Stimulated activated CD4-positive, alpha-beta T cell treated with anti-CD3 and anti-CD28 coated beads, Interleukin-2, amount 100 ng/mL, for 4 hours (primary cell): ENCODE measurements at places on chromosomes 2 and 18.

- no peak for DNase-seq
Observed at GRCh38 chr2:195647302-195647701, 9.7 kb upstream of the SLC39A10 start.

- no peak for DNase-seq
Observed at GRCh38 chr18:35344736-35345459, 678 bp upstream of the ZNF24 start.

- DNase-seq = no peak
Observed at GRCh38 chr2:190809139-190809764, 71.4 kb upstream of the GLS start.

GRCh38 chr2:41828052-41828643, 219.7 kb upstream of the PKDCC start:
- no peak for DNase-seq

DNA sequence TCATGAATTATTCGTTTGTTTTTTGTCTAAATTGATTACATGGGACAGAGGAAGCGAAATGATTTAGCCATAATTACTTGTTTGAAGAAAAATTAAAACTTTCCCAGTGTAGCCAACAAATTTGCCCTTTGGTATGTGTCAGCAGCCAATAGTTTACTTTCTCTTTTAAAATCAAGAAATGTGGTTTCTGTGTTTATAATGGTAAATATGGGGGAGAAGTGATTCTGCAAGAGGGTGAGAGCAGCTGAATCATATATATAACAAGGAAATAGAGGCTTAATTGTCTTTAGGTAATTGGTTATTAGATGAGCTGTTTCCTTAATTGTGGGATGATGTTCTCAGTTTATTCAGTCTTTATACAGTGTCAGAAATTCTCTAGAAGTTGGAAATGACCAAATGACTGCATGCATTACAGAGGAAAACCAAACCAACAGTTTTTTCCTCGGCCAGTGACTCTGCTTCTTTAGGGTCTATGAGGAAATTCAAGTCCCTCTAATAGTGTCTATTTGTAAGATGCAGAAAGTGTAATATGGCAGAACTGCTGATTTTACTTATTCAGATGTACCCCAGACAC, 132.9 kb downstream of the AGPS start:
- no peak for DNase-seq

GRCh38 chr2:118123561-118124232, 35.4 kb downstream of the INSIG2 start:
- no peak for DNase-seq
